Stimulated activated CD4-positive, alpha-beta T cell treated with anti-CD3 and anti-CD28 coated beads, TNF-alpha, amount 100 ng/mL, for 1 hour (primary cell): ENCODE measurements at places on chromosomes 1 and 21.
A peak's percentile ranks its signal among the peaks of the same experiment; 100 is the strongest.

GRCh38 chr1:199690496-199690895 lies 337.0 kb upstream of the NR5A2 start:
- no peak for DNase-seq

DNA sequence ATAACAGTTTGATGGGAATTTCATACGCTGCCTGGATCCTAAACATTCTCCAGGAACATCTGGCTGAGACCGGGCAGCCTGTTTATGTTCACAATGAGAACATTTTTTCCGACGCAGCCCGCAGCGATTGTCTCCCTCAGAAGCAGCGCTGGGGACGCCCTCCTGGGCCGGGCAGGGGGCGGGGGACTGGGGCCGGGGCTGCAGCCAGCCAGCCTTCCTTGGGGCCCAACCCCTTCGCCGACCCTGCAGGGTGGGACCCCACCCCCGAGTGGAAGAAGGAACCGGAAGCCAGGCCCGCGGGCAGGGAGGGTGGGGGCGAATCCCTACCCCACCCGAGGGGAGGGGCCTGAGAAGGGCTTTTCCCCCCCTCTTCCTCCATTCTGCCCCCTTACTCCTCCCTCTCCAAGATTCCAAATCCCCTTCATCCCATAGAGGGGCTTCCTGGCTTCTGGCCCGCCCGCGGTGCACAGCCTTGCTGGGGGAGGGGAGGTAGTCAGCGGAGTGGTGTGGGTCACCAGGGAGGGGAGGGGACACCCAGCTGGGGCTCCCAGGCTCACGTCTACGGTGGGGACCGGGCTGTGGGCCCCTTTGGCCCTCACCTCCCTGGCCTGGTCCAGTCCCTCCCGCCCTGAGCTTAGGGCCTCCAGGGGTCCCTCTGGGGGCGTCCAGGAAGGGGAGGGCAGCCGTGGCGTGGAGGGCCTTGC lies 60.6 kb downstream of the WNT9A start:
- DNase-seq, result no peak

- DNase-seq, result no peak
Observed at GRCh38 chr1:63847308-63847910, 73.6 kb downstream of the ROR1 start.

DNA sequence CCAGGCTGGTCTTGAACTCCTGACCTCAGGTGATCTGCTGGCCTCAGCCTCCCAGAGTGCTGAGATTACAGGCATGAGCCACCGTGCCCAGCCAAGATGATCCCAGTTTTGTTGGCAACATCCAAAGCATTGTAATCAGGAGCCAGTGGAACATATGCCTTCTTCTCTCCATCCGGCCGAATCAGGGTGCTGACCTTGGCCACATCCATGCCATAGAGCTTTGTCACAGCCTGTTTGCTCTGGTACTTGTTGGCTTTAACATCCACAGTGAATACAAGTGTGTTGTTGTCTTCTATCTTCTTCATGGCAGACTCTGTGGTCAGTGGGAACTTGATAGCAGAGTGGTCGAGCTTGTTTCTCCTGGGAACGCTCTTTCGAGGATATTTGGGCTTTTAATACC lies 17.1 kb downstream of the TNFRSF8 start:
- no peak for DNase-seq

DNA sequence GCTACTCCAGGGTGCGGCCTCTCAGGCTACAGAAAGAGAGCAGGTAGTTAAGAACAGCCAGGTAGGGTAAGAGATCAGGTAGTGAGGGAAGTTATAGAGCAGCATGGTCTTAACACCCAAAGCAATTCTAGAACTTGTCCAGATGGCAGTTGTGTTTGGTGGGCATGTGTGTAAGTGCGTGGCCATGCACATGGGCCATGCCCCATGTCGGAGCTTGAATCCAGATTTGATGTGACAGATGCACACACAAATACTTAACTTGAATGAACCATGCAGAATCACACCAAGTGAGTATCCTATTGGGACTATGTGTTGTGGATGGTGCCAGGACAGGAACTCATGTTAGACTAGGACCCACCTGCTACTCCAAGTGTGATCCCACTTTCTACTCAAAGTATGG lies 145.7 kb upstream of the HMGB4 start:
- no peak for DNase-seq

GRCh38 chr21:45011911-45012661 lies 62.3 kb upstream of the ADARB1 start:
- no peak for DNase-seq

DNA sequence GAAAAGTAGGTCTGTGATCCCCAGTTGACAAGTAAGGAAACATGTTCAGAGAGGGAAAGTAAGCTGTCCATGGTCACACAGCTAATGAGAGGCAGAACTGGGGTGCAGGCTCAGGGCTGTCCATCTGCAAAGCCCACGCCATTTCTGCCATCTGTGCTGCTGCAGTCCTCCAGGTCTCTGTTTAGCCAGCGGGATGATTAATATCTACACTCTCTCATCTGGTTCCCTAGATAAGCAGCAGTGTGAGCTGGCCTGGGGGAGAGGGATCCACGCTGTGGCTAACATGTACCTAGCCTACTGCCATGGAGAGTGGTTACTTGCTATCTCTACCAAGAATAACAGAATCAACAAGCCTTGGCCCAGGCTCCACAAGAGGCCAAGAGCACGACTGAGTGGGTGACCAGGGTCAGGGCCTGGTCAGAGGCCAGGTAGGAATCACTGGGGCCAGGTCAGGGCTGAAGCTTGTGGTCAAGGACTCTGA lies 75.2 kb downstream of the TRABD2B start:
- DNase-seq, result no peak

DNA sequence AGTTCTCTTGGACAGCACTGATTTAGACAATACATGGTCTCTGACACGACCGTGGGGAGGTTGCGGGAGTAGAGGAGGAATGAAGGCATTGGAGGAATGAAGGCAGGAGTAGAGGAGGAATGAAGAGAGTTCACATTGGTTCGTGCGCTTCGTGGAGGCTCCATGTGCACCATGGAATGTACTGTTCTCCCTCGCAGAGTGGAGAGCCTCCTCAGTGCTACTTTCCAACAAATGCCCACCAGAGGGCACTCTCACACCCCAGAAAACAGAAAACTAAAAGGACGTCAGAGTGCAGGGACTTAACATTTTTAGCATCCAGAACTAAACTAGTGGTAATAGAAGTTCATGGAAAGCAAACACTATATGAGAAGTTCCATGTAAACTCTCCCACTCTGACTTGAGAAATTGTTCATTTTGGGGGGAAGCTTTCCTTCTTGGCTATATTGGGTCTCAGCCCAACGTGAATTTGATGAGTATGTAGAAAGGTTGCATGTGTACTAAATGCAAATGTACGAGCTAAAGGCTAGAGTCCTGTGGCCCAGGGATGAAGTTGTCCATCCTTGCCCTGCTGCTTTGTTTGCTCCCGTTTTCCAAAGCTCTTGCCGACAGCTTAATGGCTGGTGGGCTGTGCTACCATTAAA lies 211.6 kb downstream of the LMX1A start:
- DNase-seq, result peak; percentile 2

DNA sequence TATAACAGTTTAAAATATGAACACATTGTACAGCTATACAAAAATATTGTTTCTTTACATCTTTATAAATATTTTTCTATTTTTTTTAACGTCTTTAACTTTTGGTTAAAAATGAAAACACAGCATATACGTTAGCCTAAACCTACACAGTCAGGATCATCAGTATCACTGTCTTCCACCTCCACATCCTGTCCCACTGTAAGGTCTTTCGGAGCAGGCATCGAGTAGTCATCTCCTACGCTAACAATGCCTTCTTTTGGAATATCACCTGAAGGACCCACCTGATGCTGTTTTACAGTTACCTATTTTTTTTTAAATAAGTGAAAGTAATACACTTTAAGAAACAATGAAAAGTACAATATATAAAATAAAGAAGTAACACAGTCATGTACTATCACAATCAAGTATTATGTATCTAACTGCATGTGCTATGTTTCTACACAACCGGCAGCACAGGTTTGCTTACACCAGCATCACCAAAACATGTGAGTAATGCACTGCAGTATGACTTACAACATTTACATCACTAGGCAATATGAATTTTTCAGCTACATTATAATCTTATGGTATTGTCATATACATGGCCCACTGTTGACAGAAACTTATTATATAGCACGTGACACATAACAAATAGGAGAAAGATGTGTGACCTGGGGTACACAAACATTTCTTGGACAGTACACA lies 254.4 kb downstream of the AKT3 start:
- no peak for DNase-seq

DNA sequence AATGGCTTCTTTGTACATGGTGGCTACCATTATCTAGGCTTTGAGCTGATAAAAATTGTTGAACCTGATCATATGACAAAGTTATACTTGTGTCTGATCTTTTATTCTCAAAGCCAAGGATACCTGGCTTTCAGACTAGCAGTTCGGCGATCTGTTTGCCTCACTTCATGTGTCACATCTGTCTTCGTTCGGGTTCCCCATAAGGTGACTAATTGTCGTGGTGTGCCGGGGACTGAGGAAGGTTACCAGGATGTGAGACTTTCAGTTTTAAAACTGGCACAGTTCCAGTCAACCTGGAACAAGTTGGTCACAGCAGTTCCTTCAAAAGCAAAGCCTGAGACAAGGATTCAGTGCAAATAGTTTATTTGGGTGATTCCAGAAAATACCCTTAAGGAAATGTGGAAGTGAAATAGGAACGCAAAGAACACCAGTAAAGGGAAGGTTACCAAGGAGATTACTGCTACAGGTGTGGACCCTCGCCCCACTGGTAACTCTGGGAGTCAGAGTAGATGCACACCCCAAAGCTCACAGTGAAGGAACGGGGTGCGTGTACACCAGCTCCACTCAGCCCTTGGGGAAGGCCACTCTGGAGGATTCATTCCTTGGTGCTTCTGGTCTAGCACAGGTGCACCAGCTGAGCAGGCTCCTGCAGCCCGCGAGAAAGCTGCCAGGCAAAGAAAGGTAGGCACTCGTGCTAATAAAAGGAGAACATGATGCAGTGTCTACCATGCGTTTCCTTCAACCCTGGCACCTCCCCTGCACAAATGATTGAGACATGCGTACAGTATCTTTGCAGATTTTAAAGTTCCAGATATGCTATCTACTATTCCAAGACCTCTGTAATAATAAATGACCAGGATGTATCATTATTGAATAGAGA lies 69.0 kb downstream of the VWA5B1 start:
- DNase-seq, result no peak

DNA sequence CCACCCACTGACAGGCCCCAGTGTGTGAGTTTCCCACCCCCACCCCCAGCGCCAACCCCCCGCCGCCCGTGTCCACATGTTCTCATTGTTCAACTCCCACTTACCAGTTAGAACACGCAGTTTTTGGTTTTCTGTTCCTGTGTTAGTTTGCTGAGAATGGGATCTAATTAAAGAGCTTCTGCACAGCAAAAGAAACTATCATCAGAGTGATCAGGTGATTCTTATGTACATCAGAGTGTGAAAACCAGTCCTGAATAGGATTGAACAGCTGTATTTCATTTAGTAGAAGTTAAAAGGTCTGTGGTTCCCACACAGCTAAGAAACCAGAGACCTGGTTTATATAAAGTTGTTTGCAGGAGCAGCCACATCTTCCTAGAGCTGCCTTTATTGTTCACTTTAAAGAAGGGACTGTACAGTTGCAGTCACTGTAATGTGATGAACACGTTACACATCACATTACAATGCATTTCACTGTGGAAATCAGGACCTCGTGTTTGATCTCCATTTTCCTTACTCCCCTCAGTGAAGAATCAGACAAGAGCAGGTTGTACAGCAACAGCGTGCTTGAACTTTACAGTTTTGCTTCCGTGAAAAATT lies 1.2 kb downstream of the GBP6 start:
- DNase-seq, result no peak

GRCh38 chr1:36751525-36751924 lies 268.8 kb upstream of the CSF3R start:
- no peak for DNase-seq

GRCh38 chr1:145778146-145778540 lies 45.8 kb downstream of the RNF115 start:
- DNase-seq, result no peak

- no peak for DNase-seq
Observed at GRCh38 chr1:154735061-154735803, 127.2 kb upstream of the ADAR start.

GRCh38 chr1:161037661-161038522 lies 872 bp downstream of the TSTD1 start:
- DNase-seq, result no peak

DNA sequence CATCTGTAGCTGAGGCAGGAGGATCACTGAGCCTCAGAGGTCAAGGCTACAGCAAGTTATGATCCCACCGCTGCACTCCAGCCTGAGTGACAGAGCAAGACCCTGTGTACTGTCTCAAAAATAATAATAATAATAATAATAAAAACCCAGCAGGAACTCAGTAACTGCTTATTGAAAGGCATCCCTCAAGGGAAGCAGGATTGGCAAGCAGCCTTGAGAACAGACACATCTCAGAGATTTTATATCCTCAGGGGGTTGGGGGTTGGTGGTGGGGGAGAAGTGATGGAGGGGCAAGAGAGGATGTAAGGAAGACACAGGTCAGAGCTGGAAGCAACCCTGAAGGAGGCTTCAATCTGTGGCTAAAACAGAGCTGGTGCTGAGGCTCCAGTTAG lies 29.6 kb downstream of the GNB1 start:
- no peak for DNase-seq
